ENCODE measurements at places on chromosomes 2 and 18.

- DNase-seq: no peak
Observed at GRCh38 chr2:158015428-158016076, 86.1 kb upstream of the UPP2 start.

GRCh38 chr2:174566871-174567270 is 30.7 kb downstream of the WIPF1 start:
- DNase-seq: no peak

DNA sequence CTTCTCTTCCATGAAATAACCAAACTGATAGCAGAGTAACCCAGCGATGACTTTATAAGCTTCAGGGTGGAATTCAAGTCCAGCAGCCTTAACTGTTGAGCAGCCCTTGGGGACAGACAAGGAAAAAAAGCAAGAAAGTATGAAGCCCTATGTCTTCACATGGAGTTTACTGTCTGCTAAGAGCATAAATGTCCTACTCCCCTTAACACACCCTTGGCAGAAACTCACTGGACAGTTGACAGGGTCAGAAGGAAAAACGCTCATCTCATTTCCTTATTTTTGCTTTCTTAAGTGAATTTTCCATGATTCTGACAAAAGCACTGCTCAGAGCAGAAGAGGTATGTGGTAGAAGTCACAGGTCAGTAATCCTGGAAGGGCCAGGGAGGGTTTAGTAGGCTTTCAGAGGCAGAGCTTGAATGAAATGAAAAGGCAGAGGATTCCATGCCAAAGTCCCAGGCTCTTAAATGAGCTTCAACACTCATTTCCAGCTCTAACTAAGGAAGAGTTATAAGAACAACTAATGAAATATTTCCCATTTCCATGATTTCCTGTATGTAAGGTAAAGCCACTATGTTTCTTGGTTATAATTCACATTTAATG is 683.3 kb upstream of the KLHL29 start:
- DNase-seq: no peak

- DNase-seq: no peak
Observed at GRCh38 chr2:64697297-64698176, 43.8 kb upstream of the SERTAD2 start.

DNA sequence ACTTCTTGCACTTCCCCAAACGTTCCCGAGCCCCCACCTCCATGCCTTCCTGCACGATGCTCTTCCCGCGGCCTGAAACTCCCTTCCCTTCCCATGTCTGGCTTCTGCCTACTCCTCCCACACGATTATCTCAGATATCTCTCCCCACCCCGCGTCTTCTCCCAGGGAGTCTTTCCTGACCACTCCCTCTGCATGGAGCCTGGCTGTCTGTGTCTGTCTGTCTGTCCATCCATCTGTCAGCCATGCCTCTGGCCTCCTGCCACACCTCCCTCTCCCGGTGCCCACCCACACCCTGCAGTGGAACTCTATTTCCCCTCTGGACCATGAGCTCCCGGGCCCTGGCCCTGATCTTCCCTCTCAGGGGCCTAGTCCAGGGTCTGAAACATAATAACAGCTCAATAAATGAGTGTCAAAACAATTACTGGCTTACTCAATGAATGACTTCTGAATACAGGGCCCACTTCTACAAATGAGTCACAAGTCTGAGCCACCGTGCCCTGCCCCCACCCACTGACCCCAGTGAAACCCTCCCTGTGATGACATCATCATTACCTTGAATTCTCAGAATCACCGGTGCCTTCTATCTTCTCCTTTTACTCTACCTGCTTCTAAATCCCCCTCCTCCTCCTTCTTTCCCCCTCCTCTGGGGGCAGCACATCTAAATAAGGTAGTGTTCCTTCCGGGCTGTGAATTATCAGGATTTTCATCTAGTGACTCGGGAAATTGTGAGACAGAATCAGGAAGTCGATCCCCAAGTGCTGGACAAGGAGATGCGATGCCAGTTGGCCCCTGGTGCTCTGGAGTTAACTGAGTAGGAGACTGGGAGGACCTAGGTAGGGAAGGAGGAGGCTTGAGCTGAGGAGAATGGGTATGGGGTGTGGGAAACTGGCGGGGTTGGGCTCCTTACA is 46.1 kb upstream of the PLB1 start:
- no peak for DNase-seq

- DNase-seq: no peak
Observed at GRCh38 chr18:38752430-38752829, 1186.8 kb upstream of the CELF4 start.

DNA sequence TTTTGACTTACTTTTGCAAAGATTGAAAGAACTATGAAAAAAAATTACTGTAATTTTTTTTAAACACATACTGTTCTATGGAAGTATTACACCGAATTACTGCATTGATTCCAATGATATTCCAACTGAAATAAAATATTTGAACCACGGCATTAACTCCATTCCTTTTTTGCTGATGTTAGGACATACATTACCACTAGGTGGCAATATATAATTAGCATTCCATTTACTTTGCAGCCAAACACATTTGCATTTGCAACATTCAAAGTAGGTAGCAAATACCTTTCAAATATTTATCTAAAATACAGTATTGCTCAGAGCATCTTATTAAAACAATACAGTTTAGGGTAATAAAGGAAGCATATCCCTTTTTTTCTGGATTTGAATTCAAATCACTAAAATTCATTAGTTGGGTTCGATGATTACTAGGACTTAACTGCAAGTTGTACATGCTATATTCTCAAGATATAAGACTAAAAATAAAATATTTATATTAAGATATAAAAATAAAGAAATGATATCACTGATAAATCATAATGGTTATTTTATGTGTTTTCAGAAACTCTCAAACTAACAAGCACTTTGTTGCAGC is 31.3 kb downstream of the LANCL1 start:
- no peak for DNase-seq

GRCh38 chr2:169081551-169081950 is 12.2 kb downstream of the DHRS9 start:
- no peak for DNase-seq

DNA sequence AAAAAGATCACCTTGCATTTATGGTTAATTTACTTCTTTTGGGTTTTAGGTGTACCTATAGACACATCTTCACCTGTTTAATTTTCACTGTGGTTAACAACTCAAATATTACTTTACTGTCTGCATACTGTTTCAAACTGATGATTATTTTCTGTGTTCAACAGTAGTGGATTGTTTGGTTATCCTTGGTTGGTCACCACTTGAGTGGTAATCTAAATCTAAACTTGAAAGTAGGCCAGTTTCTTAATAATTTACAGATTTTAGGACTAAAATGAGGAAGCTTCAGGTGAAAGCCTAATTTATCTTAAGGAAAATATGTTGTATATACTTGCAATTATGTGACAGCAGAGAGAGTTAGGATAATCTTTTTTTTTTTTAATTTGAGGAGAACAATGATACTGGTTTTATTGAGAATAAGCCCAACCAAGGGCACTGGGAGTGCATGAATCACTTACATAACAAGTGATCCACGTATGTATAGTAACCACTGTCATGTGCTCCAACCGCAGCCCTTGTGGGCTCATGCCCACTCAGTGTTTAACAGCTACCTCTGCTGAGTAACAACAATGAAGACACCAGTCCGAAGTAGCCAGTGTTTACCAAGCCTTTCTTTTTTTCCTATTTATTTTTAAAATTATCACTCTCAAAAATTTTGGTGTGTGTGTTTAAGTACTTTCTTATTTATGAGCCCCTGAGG is 31.0 kb upstream of the WDSUB1 start:
- no peak for DNase-seq

- no peak for DNase-seq
Observed at GRCh38 chr2:7896940-7897487, 784.8 kb upstream of the ID2 start.

DNA sequence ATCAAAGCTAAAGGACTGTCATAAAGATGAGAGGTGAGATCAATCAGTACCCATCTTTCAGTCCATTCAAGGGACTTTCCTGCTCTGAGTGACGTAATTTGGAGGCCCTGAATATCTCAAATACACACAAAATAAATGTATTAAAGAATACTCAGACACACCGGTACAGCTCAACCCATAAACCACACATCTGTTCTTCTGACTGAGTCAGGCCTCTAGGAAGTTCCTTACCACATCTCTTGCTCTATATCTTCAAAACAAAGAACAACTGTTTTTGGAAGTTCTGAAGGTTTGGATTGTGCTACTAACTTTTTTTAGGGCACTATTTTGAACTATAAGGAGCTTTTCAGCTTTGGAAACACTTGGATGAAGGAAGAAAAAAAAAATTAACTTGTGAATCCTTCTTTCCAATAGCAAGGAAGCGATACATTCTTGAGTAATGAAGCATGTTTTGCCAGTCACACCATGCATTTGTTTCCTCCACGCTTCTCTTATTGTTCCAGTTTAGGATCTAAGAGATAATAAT is 866.5 kb upstream of the VRK2 start:
- DNase-seq: no peak

DNA sequence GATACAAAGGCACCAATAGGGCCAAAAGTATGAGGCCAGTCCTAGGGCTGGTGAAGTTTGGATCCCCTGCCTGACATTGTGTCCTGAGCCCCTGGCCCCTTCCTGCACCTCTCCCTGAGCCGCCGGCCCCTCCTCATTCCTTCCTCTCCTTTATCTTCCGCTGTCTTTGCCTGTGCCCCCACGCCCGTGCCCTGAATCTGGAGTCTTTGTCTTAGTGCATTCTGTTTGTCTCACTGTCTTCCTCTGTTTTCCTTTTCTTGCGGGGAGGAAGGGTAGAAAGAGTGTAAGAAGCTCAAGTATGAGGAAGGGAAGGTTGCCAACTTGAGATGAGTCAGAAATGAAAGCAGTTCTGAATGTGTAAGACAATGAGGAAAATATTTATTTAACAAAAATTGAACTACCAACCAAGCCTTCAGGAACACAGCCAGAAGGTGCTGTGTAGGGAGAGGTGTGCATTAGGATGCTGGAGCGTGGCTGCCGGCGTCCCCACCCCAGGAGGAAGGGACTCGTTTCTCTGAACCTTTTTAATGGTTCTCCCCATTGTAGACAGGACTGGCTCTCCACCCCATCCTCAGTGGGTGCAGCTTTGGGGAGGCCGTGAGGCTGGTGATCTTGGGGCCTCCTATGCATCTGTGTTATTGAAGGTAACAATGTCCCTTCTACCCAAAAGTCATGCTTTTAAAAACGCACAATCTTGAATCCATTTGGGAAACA is 133.1 kb downstream of the NEDD4L start:
- DNase-seq: no peak

DNA sequence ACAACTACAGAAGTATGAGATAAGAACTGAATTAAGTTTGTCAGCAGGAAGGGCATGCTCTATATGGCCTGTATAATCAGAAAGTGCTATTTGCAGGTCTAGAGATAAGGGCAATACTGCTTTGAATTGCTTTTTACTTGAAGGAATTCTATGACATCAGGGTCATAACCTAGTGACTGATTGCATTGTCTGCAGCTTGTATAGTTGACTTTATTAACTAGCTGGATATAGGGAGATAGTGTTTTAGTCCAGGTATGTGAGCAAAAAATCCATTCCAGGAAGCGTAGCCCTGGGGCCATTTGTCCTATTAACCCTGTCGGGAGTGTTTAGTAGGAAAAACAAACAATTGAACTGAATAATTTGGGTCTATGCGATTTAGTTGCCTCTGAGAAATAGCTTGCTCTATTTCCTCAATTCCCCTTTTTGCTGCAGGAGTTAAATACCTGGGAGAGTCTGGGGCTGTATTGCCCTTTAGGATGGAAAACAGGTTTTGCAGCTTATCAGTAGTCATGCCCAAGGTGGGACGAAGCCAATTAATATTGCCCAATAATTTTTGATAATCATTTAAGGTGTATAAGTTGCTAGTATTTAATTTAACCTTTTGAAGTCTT is 30.0 kb downstream of the HTR2B start:
- DNase-seq: no peak

GRCh38 chr2:24297663-24298062 is 62.7 kb downstream of the ITSN2 start:
- DNase-seq: no peak

GRCh38 chr2:223835701-223836532 is 1.5 kb downstream of the AP1S3 start:
- DNase-seq: no peak

DNA sequence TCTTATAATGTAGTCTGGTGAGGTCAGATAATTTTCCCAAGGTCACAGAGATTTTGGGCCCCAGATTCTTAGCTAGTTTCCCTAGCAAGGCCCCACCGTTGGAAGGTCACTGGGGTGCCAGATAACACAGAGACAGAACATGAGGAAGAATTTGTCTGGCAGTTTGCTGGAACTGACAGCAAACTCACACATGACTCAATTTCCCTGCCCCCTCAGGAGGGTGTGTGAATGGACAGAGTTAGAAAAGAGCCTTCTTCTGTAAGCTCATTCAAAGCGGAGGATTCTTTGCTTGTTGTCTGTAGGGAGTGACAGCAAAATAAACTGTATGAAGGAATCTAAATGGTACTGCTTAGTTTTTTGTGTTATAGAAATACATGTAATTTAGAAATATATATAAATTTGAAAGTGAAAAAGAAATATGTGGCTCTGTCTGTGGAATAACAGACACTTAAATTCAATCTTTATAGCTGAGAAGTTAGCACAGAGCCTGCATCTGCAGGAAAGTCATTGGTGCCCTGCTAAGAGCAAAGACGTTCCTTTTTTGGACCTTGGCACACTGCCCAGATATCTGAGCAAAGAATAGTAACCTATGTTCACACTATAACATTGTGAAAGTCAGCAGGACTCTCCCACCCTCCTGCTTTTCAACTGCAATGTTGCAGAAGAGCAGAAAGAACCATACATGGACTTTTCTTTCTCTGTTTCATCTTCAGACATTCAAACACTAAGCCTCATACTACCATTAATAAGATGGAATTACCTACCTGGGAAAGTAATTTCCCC is 2.1 kb downstream of the MDH1 start:
- DNase-seq: no peak
